ENCODE measurements at places on chromosomes 16 and 17.

- no peak for DNase-seq
Observed at GRCh38 chr17:16342979-16343378, 10.3 kb downstream of the CENPV start.

GRCh38 chr17:51853857-51854256 lies 304.7 kb downstream of the CA10 start:
- no peak for DNase-seq

GRCh38 chr17:36183001-36183971 lies 6.8 kb upstream of the TBC1D3B start:
- peak; percentile 11 for DNase-seq

- peak; percentile 64 for DNase-seq
Observed at GRCh38 chr17:40323391-40324381, 14.7 kb downstream of the RARA start.

GRCh38 chr16:50058091-50058771 lies 7.5 kb upstream of the HEATR3 start:
- no peak for DNase-seq
